ENCODE measurements at places on chromosomes 6 and 20.
A peak's percentile ranks its signal among the peaks of the same experiment; 100 is the strongest.

GRCh38 chr6:170134471-170135440 lies 156.1 kb downstream of the DLL1 start:
- DNase-seq, result no peak
- H3K4me1 ChIP-seq, result peaks cover 26% of the 10 kb centered on the region
- no peaks in the 10 kb centered on the region for H3K36me3 ChIP-seq
- no peak overlapping the region for H3K27ac ChIP-seq

- no peaks in the 10 kb centered on the region for H3K36me3 ChIP-seq
- no peak for DNase-seq
Measured at GRCh38 chr20:19671374-19671773, 86.7 kb upstream of the RIN2 start.

- no peak overlapping the region for H3K4me3 ChIP-seq
- no peak for DNase-seq
- H3K36me3 ChIP-seq, result no peaks in the 10 kb centered on the region
- no peaks in the 10 kb centered on the region for H3K27me3 ChIP-seq
- H3K27ac ChIP-seq, result no peak overlapping the region
Measured at GRCh38 chr6:13375360-13375878, 47.1 kb upstream of the TBC1D7 start.

DNA sequence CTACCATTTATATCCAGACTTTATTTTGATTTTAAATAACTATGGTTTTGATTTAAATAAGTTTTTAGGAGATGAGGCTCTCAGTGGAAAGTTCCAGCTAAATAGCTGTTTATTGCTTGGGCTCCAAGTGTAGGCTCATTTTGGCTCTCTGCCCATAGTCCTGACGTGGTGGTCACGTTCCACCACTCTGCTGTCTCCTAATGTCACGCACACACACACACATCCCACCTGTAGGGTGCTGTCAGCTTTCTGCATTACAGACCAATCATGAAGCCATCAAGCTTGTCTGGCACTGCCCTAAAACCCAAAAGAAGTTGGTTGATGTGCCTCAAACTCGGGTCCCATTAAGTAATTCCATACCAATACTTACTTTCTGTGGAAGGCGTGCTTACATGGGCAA lies 45.4 kb downstream of the PANK2 start:
- H3K36me3 ChIP-seq, result no peaks in the 10 kb centered on the region
- H3K4me1 ChIP-seq, result peaks cover 39% of the 10 kb centered on the region
- DNase-seq, result no peak
- peak overlapping the region; percentile 81 for H3K27ac ChIP-seq

- no peaks in the 10 kb centered on the region for H3K27me3 ChIP-seq
- H3K36me3 ChIP-seq, result no peaks in the 10 kb centered on the region
- no peak for DNase-seq
- H3K27ac ChIP-seq, result no peak overlapping the region
Measured at GRCh38 chr6:4243237-4243636, 107.9 kb upstream of the ECI2 start.

GRCh38 chr20:8255945-8256632 lies 124.0 kb downstream of the PLCB1 start:
- H3K4me3 ChIP-seq, result no peak overlapping the region
- H3K36me3 ChIP-seq, result no peaks in the 10 kb centered on the region
- H3K27me3 ChIP-seq, result no peaks in the 10 kb centered on the region

- H3K27ac ChIP-seq, result no peak overlapping the region
- H3K4me3 ChIP-seq, result no peak overlapping the region
- no peaks in the 10 kb centered on the region for H3K27me3 ChIP-seq
Measured at GRCh38 chr6:11380969-11381744, 148.7 kb upstream of the NEDD9 start.

- no peaks in the 10 kb centered on the region for H3K27me3 ChIP-seq
- DNase-seq, result no peak
- no peak overlapping the region for H3K4me3 ChIP-seq
- H3K4me1 ChIP-seq, result peaks cover 12% of the 10 kb centered on the region
- H3K36me3 ChIP-seq, result no peaks in the 10 kb centered on the region
- H3K27ac ChIP-seq, result no peak overlapping the region
Measured at GRCh38 chr6:134607411-134607810, 289.5 kb upstream of the SGK1 start.

GRCh38 chr6:132236744-132237143 lies 164.5 kb downstream of the MOXD1 start:
- no peak for DNase-seq
- H3K27ac ChIP-seq, result no peak overlapping the region
- peaks cover 5% of the 10 kb centered on the region for H3K4me1 ChIP-seq

DNA sequence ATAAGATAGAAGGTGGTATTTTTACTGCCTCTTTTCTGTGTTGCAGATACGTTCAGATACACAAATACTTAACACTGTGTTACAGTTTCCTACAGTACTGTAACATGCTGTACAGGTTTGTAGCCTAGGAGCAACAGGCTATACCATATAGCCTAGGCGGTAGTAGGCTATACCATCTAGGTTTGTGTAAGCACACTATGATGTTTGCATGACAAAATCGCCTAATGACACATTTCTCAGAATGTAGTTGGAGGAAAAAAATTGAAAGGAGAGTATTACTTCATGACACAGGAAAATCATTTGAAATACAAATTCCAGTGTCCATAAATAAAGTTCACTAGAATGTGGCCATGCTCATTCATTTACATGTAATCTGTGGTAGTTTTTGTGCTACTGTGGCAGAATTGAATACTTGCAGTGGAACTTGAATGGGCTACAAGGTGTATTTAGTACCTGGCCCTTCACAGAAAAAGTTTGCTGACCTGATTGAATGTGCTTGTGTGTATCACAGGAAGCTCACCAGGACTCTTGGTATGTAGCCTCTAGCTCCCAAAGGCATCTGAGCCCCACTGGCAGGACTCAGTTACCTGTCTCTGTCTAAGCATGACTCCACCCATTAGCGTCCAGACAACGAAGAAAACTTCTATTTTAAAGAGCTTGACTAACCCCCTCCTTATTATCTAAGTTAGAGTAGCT lies 18.8 kb downstream of the TOP1 start:
- H3K27me3 ChIP-seq, result no peaks in the 10 kb centered on the region
- peak overlapping the region; percentile 3 for H3K4me3 ChIP-seq
- peak overlapping the region; percentile 46 for H3K27ac ChIP-seq
- peaks cover 98% of the 10 kb centered on the region for H3K4me1 ChIP-seq
- H3K36me3 ChIP-seq, result no peaks in the 10 kb centered on the region

DNA sequence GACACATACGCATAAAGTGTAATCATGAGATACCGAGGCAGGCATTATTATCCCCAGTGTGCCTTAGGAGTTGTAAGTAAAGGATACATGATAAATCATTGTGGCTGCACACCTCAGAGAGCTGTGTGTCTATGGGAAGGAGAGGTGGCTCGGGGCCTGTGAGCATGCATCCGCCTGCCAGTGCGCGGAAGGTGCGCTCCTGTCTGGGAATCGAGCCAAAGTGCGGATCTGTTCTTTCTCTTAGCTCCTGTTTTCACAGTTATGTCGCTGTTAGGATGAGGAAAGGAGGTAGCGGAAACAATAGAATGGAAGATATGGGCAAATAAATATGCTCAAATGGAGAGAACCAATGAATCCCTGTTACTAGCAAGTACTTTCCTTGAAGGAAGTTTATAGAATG lies 98.0 kb downstream of the ANKRD6 start:
- H3K36me3 ChIP-seq, result no peaks in the 10 kb centered on the region
- H3K4me3 ChIP-seq, result no peak overlapping the region
- H3K27ac ChIP-seq, result no peak overlapping the region
- no peaks in the 10 kb centered on the region for H3K27me3 ChIP-seq
- no peaks in the 10 kb centered on the region for H3K4me1 ChIP-seq

DNA sequence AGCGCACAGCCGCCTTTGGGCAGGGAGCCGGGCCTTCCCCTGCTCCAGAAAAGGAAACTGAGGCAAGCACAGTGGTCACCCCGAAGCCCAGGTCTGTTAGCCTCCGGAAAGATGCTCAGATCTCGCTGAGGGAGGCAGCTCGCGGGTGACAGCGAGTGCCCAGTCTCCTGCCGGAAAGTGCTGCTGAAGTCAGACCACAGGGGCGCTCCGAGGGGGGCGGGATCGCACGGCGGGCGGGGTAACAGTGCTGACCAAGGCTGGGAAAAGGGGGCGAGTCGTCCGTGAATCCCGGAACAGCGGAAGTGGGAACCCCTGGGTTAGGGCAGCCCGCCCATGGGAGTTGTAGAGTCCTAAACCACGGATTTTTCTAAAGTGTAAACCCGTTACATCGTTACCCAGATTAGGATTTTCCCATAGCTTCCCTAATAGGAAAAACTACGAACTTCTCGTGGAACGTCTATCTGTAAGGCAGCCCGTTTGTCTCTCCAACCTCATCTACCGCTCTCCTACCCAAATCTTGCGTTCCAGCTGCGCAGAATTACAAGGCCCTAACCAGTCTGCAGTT lies 504 bp downstream of the VPS16 start:
- no peak for DNase-seq
- peaks cover 12% of the 10 kb centered on the region for H3K36me3 ChIP-seq
- H3K4me3 ChIP-seq, result peak overlapping the region; percentile 81
- H3K27ac ChIP-seq, result peak overlapping the region; percentile 93
- peaks cover 35% of the 10 kb centered on the region for H3K4me1 ChIP-seq
- no peaks in the 10 kb centered on the region for H3K27me3 ChIP-seq

GRCh38 chr6:144285798-144286502 lies 815 bp downstream of the UTRN start:
- H3K36me3 ChIP-seq, result no peaks in the 10 kb centered on the region
- H3K4me3 ChIP-seq, result peak overlapping the region; percentile 75
- peaks cover 18% of the 10 kb centered on the region for H3K4me1 ChIP-seq

- no peak overlapping the region for H3K27ac ChIP-seq
- no peaks in the 10 kb centered on the region for H3K36me3 ChIP-seq
- no peaks in the 10 kb centered on the region for H3K4me1 ChIP-seq
- H3K4me3 ChIP-seq, result no peak overlapping the region
- no peaks in the 10 kb centered on the region for H3K27me3 ChIP-seq
- DNase-seq, result no peak
Measured at GRCh38 chr6:80535914-80536565, 429.6 kb downstream of the BCKDHB start.

- H3K4me3 ChIP-seq, result no peak overlapping the region
- H3K27ac ChIP-seq, result peak overlapping the region; percentile 65
- no peak for DNase-seq
- H3K27me3 ChIP-seq, result no peaks in the 10 kb centered on the region
- H3K4me1 ChIP-seq, result peaks cover 85% of the 10 kb centered on the region
- H3K36me3 ChIP-seq, result no peaks in the 10 kb centered on the region
Measured at GRCh38 chr6:16335176-16335575, 96.8 kb downstream of the GMPR start.

DNA sequence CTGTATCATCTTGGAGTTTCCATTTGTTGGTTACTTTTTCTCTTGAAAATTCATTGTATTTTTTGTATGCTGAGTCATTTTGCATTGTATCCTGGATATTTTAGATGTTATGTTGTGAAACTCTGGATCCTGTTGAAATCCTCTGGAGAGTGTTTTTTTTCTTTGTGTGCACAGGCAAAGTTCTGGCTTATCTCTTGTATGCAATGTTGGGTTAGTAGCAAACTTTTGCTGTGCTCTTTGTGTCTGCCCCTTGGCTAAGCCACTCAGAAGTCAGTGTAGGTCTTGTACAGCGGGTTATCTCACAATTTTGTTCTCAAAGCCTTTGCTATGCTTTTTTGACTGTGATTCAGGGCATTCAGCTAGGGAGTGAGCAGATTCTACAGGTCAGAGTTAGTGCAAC lies 29.1 kb upstream of the LMBRD1 start:
- no peaks in the 10 kb centered on the region for H3K27me3 ChIP-seq
- H3K27ac ChIP-seq, result no peak overlapping the region
- no peak overlapping the region for H3K4me3 ChIP-seq
- no peak for DNase-seq

- DNase-seq, result no peak
- peaks cover 11% of the 10 kb centered on the region for H3K4me1 ChIP-seq
- no peak overlapping the region for H3K27ac ChIP-seq
- H3K4me3 ChIP-seq, result no peak overlapping the region
Measured at GRCh38 chr6:144219056-144219685, 66.0 kb upstream of the UTRN start.

DNA sequence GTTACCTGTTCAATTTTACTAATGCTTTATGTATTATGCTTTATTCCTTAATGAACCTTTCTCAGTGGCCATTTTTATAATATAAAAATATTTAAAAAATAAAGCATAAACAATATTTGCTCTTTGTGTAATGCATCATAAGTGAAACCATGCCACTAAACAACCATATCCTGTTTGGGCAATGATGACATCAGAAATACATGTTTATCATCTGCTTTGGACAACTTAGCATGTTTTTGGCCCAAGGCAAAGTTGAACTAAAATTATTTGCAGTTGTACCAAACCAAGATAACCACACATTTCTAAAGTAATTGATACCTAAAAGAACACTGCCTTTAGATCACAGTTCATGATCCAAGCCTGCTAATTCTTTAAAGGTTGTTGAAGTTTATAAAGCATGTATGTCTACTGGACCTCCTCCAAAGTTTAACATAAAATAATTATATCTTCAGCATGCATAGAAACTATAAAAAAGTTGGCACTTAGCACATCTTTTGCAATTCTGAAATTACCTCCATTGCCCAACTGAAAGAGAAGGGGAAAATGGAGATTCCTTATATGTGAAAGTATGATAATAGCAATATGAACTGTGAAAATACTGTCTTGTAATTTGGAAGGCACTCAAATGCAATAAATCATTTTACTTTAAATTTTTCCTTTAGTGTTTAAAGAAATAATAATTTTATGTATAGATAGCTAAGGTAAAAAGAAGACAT lies 325.6 kb upstream of the RUNX2 start:
- H3K36me3 ChIP-seq, result no peaks in the 10 kb centered on the region
- no peaks in the 10 kb centered on the region for H3K27me3 ChIP-seq
- H3K4me1 ChIP-seq, result no peaks in the 10 kb centered on the region
- H3K27ac ChIP-seq, result no peak overlapping the region
- no peak overlapping the region for H3K4me3 ChIP-seq

DNA sequence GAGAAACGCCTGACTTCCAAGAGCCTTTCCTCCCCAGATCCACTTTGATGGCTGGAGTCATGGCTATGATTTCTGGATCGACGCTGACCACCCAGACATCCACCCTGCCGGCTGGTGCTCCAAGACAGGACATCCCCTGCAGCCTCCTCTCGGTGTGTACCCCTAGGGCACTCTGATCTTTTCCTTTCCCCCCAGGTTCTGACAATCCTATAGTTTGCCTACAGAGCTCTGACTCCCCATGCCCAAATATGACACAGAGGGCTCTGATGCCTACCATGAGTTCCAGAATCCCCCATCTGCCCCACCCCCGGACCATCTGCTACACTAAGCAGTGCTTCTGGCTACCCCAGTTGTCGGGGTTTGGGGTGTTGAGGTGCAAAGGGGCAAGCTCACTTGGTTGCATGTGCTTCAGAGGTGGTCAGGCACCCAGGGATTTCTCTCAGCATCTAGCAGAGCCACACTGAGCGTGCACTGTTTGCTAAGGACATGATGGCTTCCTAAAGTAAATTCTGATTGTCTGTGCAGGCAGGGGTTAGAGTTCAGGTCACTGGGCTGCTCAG lies 24.0 kb upstream of the SGK2 start:
- H3K4me3 ChIP-seq, result no peak overlapping the region
- H3K27me3 ChIP-seq, result no peaks in the 10 kb centered on the region
- no peaks in the 10 kb centered on the region for H3K36me3 ChIP-seq
- no peak overlapping the region for H3K27ac ChIP-seq

GRCh38 chr20:50837532-50838321 lies 42.9 kb downstream of the BCAS4 start:
- H3K27me3 ChIP-seq, result no peaks in the 10 kb centered on the region
- peak overlapping the region; percentile 14 for H3K4me3 ChIP-seq
- peak overlapping the region; percentile 25 for H3K27ac ChIP-seq
- no peaks in the 10 kb centered on the region for H3K36me3 ChIP-seq
- DNase-seq, result no peak
